CD8-positive, alpha-beta memory T cell (primary cell): ENCODE measurements at places on chromosomes 4 and X. TPM values are rescaled to one million over a fixed set of nuclear protein-coding genes. Genes with fewer than 3 reads are reported as not detected.

The GLRA2 gene
- polyA plus RNA-seq: not detected

The AKAP4 gene
- not detected for polyA plus RNA-seq

DNA sequence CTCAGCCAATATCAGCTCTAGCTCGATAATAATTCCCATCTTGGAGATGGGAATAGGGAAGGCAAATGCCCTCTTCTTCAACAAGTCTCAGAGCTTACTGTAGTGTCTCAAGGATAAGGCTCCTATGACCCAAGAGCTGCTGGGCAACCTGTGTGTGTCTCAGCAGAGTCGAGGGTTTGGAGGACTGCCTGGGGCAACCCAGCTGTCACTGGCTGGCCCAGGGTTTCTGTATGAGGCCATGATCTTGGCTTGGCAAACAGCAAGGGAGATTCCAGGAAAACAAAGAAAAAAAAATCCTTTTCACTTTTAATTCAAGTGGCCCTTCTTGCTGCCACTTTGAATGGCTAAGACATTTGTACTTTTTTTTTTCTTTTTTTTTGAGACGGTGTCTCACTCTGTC lies 34.4 kb downstream of the TMSB4X start:
- no peak for DNase-seq

DNA sequence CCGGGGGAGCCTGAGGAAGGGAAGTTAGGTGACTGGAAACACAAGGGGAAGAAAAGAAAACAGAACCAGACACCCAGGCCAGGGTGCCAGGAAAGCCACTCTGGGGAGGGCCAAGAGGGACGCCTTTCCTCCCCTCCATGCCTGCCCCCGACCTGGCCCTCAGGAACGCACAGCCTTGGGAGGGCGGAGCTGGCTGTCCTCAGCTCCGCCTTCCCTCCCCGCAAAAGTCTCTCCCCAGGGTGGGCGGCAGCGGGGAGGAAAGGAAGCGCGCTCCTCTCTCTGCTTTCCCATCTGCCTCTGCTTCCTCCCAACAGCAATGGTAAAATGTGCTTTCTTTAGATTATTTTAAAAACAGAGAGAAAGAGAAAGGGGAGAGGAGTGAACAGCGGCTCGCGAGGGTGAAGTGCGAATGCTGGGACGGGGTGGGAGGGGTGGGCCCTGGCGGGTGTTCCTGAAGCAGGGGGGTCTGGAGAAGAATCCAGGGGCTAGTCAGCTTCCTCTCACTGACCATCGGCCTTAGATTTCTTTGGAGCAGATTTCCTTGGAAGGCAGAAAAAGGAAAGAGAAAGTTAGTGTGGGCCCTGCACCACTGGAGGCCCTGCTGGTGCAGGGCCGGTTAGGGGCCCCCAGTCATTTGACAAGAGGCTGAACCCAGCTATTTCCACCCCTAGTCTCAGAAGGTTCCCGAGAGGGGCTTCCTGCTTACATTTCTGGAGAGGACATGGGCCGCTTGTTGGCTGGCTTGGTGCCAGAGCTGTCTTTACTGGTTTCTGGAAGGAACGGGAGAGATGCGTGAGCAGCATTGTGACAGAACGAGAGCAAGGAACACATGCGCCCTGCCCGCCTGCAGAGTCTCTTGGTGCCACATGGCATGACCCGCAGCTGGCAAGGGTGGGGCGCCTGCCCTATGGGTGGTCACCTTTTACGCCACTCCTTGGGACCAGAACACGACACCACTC lies 4.7 kb upstream of the RENBP start:
- no peak for DNase-seq

DNA sequence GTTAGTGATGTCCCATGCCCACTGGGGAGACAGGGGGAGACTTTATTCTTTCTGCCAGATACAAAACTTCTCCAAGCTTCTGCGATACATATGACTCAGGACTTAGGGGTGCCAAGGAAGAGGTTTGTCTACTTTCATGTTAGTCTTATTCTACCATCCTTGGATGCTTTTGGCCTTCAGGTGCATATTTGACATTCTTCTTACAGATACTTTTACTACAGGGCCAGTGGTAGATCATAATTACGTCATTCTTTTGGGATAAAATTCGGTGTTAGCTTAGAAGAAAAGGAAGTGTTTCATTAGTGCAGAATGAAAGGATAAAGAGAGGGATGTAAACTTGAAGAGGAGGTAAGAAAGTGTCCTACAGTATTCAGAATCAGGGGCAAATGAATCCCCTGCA lies 245.2 kb downstream of the THOC2 start:
- no peak for DNase-seq

GRCh38 chr4:4575284-4576211 lies 33.7 kb upstream of the STX18 start:
- DNase-seq: peak; percentile 55
